Ovary (tissue), 10 donors: ENCODE measurements at places on chromosomes 5 and 9.

DNA sequence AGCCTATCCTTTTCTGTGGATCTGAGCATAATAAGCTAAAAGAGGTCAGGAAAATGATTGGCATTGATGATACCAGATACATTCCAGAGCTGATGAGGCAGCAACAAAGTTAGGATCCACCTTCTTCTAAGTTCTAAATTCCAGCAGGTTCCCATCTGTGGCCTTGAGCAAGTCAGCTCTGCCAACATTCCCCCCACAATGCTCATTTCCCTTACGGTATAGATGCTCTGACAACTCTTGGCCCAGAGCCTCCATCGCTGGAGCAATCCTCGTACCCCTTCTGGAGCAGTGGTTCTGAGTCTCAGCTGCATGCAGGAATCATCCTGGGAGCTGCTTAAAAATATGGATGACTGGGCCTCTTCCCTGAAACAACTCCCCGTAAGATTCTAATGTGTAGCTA is 78.1 kb downstream of the MED27 start:
- no peak for DNase-seq

DNA sequence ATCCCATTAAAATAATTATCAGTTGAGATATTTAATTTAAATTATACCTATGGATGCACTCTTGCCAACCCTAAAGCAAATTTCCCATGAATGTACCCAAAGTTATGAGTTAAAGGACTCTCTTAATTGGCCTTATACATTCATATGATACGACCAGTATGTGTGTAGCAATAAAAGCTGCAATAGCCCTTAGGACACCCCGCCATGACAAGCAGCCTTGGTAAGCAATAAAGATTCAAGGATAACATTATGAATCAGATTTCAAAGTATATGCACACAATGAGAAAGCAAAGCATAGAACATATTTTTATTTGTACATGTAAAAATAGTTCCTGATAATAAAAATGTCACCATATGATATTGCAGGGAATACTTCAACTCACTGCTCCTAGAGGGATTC is 1699.3 kb upstream of the CDH9 start:
- DNase-seq: no peak

GRCh38 chr5:153267506-153267905 is 223.0 kb upstream of the GRIA1 start:
- DNase-seq: no peak

GRCh38 chr5:174425964-174426290 is 298.5 kb upstream of the MSX2 start:
- no peak for DNase-seq

GRCh38 chr5:42876375-42876844 is 64.7 kb upstream of the SELENOP start:
- DNase-seq: no peak

GRCh38 chr9:128372188-128372641 is 1.0 kb downstream of the URM1 start:
- DNase-seq: no peak

DNA sequence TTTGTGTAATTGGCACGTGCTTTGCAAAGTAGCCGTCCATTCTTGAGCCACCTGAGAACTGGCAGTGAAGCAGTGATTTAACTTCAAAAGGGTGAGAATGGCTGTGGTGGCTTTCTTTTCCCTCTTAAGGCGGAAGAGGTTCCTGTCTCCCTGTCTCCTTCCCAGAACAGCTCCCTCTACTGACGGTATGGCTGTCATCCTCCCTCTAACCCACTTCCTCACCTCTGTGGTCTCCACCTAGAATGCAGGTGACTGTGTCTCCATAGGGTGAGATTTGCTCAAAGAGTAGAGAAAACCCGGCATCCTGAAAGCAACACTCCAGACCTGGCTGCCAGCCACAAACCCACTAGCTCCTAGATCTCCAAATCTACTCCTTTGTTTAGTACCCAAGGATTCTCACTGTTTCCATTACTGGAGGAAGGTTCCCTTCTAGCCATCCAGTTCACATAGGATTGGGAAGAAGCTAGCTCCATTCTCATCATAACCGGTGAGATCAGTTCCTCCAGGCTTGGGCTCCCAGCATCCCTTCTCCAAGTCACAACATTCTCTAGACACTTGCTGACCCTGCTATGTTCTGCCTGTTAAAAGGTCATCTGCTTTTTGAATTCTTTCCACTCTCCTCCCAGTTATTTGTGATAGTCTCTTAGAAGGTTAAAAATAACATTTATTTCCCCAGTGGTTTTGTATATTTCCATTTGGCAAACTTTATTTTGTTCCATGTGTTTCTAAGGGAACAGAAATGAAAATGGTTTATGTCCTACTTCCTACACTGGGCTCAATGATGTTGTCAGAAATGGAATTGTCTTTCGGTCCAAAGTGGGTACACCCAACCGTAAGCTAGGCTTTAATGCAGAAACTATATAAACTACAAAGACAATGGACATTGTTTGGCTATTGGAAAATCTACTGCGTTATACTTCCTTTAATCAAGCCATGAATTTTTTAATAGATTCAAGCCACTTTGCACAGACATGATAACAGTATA is 269.4 kb downstream of the CWC27 start:
- no peak for DNase-seq

DNA sequence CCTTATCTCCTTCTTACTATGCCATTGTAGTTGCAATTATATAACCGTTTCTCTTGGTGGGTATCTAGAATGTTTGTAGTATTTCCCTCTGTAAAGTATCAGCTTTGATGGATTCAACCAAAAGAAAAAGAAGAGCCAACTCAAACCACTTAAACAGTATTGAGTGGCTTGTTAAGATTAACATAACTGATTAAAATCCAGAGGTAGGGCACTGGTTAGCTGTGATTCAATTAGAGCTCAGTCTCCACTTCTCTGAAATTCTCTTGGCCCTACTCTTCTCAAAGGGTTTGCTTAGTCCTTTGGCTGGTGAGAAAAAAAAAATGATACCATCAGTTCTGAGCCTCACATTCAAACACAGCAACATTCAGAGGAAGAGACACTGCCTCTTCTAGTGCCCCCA is 37.0 kb downstream of the TYRP1 start:
- no peak for DNase-seq

- no peak for DNase-seq
Measured at GRCh38 chr9:111970827-111971226, 74.2 kb downstream of the UGCG start.

DNA sequence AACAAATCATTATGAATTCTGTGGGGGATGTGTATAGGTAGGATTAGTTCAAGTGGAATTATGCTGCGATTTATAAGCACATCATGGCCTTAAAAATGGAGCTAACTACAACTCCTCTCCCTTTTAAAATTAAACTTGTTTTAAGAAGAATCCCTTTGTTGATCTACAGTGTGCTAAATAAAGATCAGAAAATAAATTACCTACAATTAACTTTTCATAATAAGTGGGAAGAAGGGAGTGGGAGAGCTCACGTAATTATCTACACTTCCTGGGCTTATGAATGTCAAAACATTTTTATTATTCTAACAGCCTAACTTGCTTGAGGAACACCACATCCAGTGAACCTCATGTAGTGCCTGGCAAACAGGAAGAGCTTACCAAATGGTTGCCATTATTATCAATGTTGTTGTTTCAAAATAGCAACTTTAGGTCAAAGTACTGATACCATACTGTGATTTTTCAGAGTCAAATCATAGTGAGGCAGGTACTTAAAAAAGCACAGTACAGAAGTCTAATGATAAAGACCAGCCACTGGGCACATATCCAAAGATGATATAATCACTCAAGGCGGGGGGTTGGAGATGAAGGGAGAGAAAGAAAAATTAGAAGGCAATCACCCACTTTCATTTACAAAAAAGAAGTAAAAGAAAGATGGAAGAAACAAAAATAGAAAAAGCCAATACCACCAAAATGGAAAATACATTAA is 174.0 kb downstream of the RAPGEF6 start:
- DNase-seq: no peak

GRCh38 chr5:121189342-121190305 is 662.1 kb upstream of the FTMT start:
- no peak for DNase-seq

DNA sequence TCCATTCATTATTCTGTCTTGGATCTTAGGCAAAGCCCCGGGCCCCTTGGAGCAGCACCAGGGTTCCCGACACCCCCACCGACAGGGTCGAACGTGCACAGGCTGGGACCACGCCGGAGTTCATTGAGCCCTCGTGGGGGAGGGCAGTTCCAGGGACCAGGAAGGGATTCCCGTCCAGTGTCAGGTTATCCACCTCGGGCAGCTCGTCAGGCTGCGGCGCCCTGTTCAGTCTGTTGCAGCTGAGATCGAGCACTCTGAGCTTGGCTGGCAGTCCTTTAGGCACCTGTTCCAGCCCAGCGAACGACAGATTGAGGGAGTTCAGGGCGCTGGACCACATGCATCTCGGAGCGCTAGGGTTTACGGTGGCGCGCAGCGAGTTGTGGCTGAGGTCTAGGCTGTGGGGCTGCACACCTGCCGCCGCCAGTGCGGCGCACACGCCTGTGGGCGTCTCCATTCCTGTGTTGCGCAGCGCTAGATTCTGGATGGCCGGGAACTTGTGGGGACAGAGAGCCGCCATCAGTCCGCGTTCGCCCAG is 1.1 kb downstream of the CD14 start:
- DNase-seq: no peak

DNA sequence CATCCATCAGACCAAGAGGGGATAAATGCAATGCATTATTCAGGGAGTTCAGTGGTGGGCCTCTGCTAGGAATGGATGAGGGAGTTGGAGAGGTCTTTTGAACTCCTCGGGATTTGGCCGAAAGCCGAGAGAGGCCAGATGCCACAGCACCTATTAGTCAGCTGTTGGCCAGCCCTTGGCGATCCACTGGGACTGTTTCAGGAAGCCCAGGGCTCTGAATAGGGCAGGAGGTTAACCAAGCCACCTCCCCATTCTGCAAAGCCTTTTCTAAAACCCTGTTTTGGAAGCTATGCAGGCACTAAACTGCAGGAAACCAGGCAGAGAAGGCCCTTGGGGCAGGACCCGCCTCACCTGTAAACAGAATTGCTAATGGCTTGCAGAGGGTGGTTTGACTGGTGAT is 37.8 kb downstream of the ASTN2 start:
- no peak for DNase-seq

DNA sequence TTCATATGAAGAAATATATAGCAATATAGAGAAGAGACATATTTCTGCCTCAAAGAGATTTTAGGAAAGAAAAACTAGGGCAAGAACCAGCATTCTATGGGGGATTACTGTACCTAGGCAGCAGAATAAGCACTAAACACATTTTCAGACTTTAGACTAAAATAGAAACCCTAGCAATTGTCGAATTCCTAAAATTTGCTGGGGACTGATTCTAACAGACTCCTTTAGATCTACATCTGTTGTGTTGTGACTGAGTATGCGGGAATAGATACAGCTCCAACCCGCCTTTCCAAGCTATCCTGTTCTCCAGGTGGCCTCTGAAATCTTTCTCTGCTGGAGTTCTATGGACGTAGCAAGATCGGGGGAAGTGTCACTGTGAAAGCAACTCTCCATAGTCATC is 482.2 kb downstream of the NTRK2 start:
- DNase-seq: no peak

DNA sequence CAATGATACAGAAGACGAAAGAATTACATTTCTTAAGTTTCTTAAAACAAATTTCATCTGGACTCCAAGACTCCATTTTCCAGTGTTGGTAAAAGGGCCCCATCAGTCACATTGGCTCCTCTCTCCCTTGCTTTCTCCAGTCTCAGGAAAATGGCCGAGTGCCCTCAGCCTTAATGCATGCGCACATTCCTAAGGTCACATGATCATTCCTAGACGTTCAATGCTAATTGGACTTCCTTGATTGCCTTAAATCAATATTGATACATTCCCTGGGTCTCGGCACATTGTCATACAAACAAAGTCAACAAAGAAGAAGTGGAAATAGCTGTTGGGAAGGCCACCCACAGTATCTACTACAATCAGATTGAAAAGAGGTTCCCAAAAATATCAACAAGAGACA is 413.6 kb upstream of the GRAMD2B start:
- DNase-seq: no peak

GRCh38 chr5:664994-665360 is 28.2 kb downstream of the TPPP start:
- no peak for DNase-seq

DNA sequence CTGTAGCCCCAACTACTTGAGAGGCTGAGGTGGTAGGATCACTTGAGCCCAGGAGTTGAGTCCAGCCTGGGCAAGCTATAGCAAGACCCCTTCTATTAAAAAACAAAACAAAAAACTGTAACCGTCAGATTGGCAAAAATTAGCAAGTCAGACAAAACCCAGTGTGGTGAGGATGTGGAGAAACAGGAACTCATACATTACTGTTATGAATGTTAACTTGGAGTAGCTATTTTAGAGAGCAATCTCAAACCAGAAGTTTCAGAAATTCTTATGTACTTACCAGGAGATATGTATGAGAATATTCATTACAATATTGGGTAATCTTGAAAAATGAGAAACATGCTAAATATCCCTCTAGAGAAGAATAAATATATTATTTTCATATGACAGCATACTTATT is 120.3 kb downstream of the INVS start:
- no peak for DNase-seq

GRCh38 chr9:98109052-98109451 is 10.0 kb downstream of the TRIM14 start:
- no peak for DNase-seq

DNA sequence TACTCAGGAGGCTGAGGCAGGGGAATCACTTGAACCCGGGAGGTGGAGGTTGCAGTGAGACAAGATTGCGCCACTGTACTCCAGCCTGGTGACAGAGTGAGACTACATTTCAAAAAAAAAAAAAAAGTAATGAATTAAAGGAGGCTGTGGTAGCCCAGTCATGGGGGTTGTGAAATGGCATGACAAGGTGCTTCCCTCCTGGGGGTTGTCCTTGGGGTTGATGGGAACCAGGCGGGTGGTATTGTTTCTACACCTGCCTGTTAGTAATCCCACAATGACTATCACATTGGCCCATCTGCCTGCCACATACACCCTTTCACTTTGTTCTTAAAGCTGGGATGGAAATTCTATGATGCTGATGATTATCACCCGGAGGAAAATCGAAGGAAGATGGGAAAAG is 5.6 kb downstream of the IDNK start:
- DNase-seq: no peak

GRCh38 chr9:137156567-137157375 is 13.1 kb downstream of the LRRC26 start:
- DNase-seq: no peak

GRCh38 chr9:37566716-37567115 is 9.5 kb downstream of the FBXO10 start:
- no peak for DNase-seq

DNA sequence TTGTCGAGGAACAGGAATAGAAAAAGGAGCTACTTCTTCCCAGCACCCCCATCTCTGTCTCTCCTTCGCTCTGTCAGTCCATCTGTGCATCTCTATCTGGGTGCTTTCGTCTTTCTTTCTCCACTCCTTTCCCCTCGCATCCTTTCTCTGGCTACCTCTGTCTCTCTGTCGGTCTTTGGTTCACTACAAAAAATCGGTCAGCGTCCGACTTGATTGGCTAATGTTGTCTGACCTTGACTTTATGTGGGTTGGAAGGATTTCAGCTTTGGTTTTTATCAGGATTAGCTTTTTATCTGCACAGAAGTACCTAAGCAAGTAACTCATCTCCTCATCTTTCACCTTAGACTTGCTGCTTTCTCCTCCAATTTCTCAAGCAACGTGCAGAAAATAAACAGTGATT is 575.2 kb upstream of the ZNF462 start:
- no peak for DNase-seq
